Lower lobe of right lung (tissue), 2 donors: ENCODE measurements at places on chromosomes 2 and 18. TPM values are rescaled to one million over a fixed set of nuclear protein-coding genes. Genes with fewer than 3 reads are reported as not detected.
A peak's percentile ranks its signal among the peaks of the same experiment; 100 is the strongest.

DNA sequence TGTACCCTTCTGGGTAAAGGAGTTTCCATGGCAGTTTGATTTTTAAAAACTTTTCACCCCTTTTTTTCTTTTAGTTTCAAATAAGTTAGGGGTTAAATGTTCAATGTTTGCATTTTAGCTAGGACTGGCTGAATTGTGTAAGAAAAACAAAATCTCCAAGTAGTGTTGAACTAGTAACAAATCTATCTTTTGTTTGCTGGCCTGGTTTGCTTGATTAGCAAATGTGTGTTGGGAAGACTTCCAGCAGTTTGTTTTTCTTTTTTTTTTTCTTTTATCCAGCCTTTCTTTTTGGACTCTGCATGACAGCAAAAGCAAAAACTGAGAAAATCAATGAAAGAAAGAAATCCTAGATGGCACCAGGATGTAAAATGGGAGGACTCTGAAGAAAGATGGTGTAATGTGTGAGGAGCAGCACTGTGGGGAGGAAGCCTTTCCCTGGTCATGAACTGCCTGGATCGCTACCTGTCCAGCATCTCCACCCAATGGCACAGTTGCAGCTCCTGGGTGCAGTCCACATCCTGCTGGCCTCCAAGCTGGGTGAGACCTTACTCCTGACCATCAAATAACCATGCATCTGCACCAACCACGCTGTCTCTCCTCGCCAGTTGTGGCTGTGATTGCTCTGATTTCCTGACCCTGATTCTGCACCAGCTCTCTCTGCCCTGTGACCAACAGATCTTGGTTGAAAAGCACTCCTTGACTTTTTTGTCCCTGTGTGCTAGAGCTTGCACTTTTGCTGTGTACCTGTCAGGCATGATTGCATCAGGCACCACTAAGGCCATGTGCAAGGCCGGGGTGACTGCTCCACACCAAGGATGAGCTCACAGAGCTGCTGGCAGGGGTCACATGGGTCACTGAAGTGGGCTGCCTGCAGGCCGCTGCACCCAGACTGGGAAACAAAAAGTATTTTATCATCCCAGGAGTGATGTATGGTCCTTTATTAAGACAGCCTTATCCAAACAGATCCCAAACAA lies 71.2 kb upstream of the ZNF236 start:
- no peak for DNase-seq

- no peak for DNase-seq
Observed at GRCh38 chr2:158714420-158714819, 80.7 kb upstream of the DAPL1 start.

GRCh38 chr18:37322492-37323035 lies 243.0 kb downstream of the CELF4 start:
- DNase-seq = no peak

- no peak for DNase-seq
Observed at GRCh38 chr2:42464631-42465030, 29.2 kb downstream of the KCNG3 start.

- DNase-seq = no peak
Observed at GRCh38 chr18:6598657-6599056, 130.9 kb upstream of the ARHGAP28 start.

GRCh38 chr2:106189764-106190468 lies 4.2 kb downstream of the UXS1 start:
- no peak for DNase-seq

DNA sequence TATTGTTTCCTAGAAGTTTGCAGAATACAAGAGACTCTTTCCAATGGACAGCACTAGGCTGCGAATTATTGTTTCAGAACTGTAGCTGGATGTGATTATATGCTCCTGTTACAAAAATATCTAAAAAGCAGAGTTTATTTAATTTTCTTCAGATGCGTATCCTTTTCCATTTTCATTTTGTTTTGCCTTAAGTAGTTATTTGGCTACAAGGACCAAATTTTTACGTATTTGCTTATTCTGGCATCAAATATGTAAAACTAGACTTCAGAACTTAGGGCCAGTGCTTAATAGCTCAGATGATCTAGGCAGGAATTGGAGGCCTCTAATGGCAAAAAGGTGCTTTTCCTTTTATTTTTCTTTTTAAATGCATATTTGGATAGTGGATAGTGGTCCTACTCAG lies 18.7 kb downstream of the MEP1B start:
- no peak for DNase-seq

- DNase-seq = no peak
Observed at GRCh38 chr2:121826036-121826435, 70.6 kb downstream of the TSN start.

- no peak for DNase-seq
Observed at GRCh38 chr2:196935432-196935831, 8.9 kb upstream of the PGAP1 start.

- no peak for DNase-seq
Observed at GRCh38 chr2:189267925-189268579, 88.5 kb upstream of the COL5A2 start.

DNA sequence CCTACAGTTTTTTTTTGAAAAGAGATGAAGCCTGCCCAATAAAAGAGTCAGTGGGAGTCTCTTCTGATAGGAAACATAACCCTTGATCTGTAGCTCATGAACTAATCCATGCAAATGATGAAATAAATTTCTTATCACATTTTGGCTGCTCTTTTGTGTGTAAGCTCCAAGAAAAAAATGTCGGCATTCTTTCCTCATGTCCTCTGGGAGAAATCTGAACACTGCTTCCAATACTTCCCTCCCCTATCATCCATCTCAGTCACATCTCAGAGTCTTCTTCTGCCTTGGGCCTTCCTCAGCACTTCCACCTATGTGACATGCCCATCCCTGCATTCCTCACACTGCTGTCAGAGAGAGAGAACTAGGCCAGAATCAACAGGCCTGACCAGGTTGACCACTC lies 395.7 kb upstream of the ST6GAL2 start:
- DNase-seq = no peak

- no peak for DNase-seq
Observed at GRCh38 chr18:62839874-62840713, 124.8 kb downstream of the PHLPP1 start.

GRCh38 chr18:22841840-22842239 lies 91.3 kb upstream of the RBBP8 start:
- DNase-seq = no peak

DNA sequence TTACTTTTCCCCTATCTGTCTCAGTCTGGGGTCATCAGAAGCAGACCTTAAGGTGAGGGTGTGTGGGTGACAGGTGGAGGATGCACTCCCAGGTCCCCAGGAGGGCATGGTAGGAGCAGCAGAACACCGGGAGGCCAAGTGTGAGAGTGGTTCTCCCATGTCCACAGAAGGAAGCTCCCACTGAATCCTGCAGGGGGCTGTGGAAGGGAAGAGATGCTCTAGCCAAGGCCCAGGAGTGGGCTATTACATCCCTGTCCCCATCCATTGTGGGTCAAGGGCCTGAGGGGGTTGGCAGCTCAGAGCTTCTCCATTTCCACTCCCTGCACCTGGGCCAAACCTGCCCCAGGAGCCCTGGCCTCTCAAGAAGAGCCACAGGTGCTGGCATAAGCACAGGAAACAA lies 86.4 kb upstream of the KCNE4 start:
- no peak for DNase-seq

- peak; percentile 55 for DNase-seq
Observed at GRCh38 chr2:222404151-222404905, 20.0 kb upstream of the SGPP2 start.

DNA sequence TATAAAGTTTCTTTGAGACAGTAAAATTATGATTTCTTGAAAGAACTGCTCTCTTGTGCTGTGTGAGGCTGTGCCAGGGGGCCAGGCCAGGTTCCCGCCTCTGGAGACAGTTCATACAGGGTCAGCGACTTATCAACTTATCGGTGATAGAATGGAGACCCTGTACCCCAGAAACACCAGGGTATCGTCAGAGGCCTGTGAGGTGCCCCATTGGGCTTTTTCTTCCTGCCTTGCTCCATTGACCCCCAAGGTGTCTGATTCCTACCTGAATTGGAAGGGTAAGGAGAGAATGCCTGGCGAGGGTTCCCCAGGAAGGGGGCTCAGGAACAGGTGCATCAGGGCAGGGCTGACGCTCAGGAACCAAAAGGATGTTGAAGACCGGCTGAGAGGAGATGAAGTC lies 4.3 kb downstream of the DLX1 start:
- DNase-seq = no peak

- no peak for DNase-seq
Observed at GRCh38 chr2:237315829-237316225, 98.1 kb downstream of the COL6A3 start.

ACTG2 gene
- total RNA-seq = 22.2 TPM

CFC1 gene
- not detected for total RNA-seq

UGGT1 gene
- 49.6 TPM for total RNA-seq

CD207 gene
- 3.0 TPM for total RNA-seq

IL1F10 gene
- not detected for total RNA-seq

UGT1A7 gene
- total RNA-seq = not detected
